ENCODE measurements at places on chromosomes 12 and 14. TPM values are rescaled to one million over a fixed set of nuclear protein-coding genes. Genes with fewer than 3 reads are reported as not detected.

GRCh38 chr12:19614601-19615383 lies 175.5 kb downstream of the AEBP2 start:
- no peak for DNase-seq

DNA sequence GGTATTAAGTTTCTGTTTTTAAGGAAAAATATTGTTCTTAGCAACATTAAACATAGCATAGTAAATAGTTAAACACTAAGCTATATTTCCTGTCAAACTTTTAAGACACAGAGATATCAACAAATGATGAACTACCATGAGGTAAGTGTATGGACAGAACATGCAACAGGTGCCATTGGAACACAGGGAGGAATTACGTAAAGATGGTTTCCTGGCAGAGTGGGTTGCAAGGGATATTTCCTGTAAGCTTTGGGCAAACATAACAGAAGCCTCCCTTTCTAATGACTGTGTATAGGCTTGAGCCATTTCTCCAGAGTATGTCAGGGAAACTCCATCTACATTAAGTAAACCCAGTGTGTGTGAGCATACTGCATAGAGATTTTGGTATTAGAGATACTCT lies 31.7 kb upstream of the HELB start:
- no peak for DNase-seq

DNA sequence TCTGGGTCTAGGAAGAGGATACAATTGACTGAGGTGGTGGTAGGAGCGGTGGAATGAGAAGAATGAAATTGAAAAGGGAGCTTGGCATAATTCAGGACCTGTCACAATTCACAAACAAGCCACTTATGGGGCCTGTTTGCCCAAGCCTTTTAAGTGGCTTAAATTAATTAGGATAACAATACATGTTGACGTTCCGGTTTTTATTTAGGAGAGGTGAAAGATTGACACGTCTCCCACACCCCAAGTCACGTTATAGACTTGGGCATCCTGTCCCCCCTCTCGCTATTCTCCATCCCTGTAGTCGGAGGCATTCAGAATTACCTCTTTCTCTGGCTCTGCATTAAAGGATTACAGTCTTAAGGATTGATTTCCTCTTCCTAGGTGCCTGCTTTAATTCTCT lies 954 bp upstream of the CALCOCO1 start:
- DNase-seq, result no peak

DNA sequence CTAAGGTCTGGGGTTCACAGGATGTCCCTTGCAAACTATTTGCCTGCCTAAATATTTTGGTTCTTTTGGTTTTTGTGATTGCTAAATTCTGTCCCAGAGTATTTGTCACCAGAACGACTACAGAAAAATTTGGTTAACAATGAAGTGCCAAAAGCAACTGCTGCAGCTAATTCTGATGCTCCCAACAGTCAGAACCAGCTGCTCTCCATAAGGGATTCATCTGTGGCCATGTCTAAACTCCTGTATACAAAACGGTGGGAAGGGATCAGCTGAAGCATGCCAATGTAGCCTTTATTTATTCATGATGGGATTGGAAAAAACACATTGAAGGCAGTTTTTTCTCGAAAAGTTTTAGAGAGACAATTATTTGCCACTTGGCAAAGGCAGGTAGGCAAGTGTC lies 29.3 kb upstream of the PELI2 start:
- peak; percentile 67 for DNase-seq

- DNase-seq, result no peak
Measured at GRCh38 chr12:65196762-65197567, 27.6 kb downstream of the LEMD3 start.

GRCh38 chr12:42910656-42911055 lies 321.1 kb upstream of the PRICKLE1 start:
- DNase-seq, result no peak

- DNase-seq, result no peak
Measured at GRCh38 chr12:132470397-132470796, 19.6 kb upstream of the FBRSL1 start.

- peak; percentile 67 for DNase-seq
Measured at GRCh38 chr14:35878272-35879150, 52.4 kb downstream of the BRMS1L start.

GRCh38 chr12:123151457-123152454 lies 866 bp upstream of the PITPNM2 start:
- DNase-seq, result peak; percentile 32

DNA sequence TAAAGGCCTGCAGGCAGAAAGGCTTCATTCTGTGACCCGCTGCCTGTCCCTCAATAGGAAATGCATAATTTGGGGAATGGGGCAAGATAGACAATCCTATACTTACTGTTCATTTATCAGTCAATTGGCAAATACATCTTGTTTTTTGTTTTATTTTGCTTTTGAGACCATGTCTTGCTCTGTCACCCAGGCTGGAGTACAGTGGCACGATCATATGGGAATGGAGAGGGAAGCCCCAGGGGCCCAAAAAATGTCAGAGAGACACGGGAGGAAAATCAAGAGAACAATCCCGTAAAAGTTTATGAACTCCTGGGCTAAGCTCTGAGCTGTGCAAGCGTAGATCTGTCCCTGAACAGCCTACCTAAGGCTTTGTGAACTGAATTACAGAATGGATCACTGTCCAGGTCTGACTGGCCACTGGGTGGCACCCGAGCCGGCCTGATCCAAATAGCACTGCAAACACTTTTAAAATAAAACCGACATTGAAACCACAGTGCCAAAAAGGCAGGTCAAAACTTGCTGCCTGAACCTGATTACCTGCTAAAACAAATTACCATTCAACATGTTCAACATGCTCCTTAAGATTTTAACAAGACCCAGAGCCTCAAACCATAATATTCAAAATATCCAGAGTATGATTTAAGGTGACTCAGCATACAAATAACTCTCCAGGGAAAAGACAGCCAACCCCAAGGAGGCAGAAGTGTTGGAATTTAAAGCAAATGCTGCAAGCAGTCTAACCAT lies 11.8 kb downstream of the COPS7A start:
- DNase-seq, result peak; percentile 78

GRCh38 chr12:27005495-27005894 lies 8.7 kb downstream of the TM7SF3 start:
- no peak for DNase-seq

GRCh38 chr12:79686171-79686570 lies 4.6 kb downstream of the PAWR start:
- DNase-seq, result no peak

DNA sequence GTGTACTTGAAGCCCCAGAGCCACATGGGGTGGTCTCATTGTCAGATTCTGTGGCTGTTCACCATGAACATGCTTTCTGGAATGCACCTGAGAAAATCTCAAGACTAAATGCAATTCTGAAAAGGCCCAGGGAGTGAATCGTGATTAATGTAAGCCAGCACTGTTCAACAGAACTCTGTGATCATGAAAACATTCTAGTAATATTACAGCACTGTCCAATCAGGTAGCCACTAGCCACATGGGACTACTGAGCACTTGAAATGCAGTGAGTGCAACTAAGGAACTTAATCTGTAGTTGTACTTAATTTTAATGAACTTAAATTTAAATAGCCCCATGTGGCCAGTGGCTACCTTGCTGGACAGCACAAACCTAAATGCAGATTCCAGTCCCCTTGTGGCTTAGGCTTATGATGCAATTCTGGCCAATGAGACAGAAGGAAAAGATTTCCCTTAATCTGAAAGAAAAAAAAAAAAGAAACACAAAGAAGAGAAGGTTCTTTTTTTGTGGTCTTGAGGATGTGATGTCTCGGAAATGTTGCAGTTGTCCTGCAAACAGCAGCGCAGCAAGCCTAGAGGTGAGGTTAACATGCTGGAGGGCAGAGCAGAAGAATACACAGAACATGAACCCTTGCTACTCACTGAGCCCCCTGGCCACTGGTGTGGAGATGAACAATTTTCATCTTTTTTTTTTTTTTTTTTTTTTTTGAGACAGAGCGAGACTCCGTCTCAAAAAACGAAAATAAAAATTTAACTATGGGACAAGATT lies 48.2 kb downstream of the SPPL3 start:
- no peak for DNase-seq

DNA sequence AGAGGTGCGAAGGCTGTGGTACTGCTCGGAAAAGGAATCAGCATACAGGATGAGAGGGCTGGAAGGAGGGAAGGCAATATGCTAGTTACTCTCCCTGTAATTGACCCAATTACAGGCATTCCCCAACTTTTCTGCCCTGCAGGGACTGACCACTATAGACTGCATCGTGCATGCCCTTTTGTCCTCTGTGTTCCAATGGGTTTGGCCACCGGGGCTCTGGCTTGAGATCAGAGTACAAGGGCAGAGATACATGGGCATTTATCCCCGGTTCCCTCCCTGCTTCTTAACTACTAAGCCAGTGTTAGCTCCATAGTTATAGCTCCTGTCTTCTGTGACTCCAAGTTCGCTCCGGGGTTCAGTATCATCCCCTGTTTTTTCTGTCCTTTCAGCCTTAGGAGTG lies 59.7 kb downstream of the GTF2A1 start:
- DNase-seq, result no peak

GRCh38 chr12:32884962-32885361 lies 11.6 kb downstream of the PKP2 start:
- DNase-seq, result no peak

GRCh38 chr14:59677771-59678231 lies 101.2 kb upstream of the CCDC175 start:
- no peak for DNase-seq

- DNase-seq, result peak; percentile 31
Measured at GRCh38 chr12:116370886-116371580, 93.5 kb upstream of the MED13L start.

DNA sequence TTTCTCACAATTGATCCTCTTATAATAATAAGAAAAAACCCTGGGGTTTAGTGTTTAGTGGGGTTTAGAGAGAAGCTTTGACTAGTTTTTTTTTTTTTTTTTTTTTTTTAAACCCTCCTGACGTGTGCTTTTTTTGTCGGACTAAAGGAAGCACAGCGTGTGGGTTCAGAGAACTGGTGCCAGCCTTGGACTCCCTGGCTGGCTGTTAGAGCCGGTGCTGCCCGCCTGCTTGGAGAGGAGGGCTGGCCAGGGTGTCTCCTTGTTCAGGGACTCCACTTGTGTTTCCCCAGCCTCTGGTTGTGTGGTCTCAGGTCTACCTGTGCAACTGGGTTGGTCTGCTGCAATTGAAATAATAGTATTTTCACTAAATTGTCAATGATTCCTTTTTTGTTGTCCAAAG lies 54.1 kb upstream of the ASPG start:
- no peak for DNase-seq

DNA sequence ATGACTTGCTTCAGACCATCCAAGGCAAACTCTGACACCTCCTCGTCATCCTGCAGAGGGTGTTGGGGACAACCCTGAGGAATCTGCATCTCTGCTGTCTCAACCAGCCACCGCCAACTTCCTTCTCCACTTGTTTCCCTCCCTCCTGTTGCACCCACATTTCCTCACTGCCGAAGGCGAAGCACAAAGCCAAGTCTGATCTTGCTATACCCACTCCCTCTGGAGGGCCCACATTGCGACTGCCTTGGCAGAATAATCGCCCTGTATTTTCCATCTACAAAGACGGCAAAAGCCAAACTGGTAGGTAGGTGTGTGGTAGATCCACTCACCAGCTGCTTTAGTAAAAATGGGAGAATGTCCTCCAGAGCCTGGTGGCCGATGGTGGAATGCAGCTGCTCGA lies 21.8 kb upstream of the RAB35 start:
- no peak for DNase-seq

DNA sequence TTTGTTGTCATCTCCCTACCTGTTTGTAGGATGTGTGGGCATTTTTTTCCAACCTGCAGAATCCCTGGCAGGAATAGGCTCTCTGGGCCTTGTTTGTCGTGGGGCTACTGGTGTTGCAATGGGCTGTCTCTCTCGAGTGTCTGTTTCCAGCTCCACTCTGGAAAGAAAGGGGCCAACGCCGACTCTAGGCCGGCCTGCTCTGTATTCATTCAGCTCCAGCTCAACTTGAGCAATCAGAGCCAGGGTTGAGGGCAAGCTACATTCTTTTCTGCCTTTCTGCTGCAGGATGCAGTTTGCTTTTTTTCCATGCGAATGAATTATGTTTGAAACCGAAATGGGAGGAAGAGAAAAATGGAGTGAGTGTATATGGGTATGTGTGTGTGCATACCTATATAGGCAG lies 2.3 kb downstream of the JDP2 start:
- DNase-seq, result no peak

DNA sequence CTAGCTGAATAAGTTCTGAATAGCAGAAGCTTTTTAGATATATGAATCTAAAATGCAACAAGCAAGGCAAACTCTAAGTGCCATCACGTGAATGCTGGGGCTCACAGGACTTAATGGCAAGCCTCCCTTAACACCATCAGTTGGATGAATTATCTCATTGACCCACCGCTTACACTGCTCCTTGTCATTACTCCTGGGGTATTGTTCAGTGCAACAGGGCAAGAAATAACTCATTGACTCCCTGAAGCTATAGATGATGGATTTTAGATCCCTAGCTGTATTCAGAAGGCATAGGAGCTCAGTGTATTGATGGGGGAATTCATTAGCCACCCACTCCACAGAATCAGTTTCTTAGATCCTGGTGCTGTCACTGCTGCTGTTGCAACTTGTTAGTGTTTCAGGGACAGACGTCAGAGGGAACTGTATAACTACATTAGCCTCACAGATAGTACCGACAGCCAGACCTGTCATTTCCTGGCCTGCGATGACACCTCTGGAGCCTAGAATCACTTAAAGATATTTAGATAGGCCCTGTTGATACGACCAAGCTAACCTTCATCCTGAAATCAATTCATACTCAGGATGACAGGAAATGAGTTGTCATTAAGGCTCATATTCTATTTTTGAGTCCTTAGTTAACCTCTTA lies 735.3 kb downstream of the DIO2 start:
- no peak for DNase-seq

GRCh38 chr14:106038263-106038662 lies 511.9 kb downstream of the TMEM121 start:
- no peak for DNase-seq

The SLC25A47 gene
- not detected for total RNA-seq

The ABCC9 gene
- total RNA-seq, result 121 TPM

The STON2 gene
- 91.2 TPM for total RNA-seq

The C12orf60 gene
- 1.3 TPM for total RNA-seq

The ARHGDIB gene
- 23.0 TPM for total RNA-seq

The GPR65 gene
- 0.41 TPM for total RNA-seq

The COA8 gene
- total RNA-seq, result 33.8 TPM
